ENCODE measurements at places on chromosomes 6 and 20. TPM values are rescaled to one million over a fixed set of nuclear protein-coding genes. Genes with fewer than 3 reads are reported as not detected.

Gene LRRN4
- not detected for total RNA-seq

Gene TPX2
- 0.30 TPM for total RNA-seq

Gene SLC17A3
- not detected for total RNA-seq

DNA sequence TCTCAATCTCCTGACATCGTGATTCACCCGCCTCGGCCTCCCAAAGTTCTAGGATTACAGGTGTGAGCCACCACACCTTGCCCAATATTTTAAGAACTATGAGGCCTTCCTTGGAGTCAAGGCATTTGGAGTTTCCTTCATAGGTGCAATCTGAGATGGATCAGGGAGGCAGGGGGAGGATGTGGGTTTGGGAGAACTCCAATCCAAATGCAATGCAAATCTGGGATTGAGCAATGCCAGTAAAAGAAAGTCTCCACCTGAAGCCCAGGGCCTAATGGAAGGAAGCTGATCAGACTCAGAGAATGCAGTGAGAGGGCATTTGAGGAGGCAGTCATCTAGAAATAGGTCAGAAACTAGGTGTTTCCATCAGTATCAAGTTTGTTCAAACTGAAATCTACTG lies 21.2 kb downstream of the RSPH3 start:
- no peak for DNase-seq

- peak; percentile 14 for DNase-seq
These were observed 531.3 kb upstream of the JAG1 start for GRCh38 chr20:11204926-11205768.

- DNase-seq, result no peak
These were observed 208.7 kb upstream of the PRND start for GRCh38 chr20:4512891-4513550.

Measured in B cell (primary cell).